ENCODE measurements at places on chromosomes 1 and 21.
A peak's percentile ranks its signal among the peaks of the same experiment; 100 is the strongest.

DNA sequence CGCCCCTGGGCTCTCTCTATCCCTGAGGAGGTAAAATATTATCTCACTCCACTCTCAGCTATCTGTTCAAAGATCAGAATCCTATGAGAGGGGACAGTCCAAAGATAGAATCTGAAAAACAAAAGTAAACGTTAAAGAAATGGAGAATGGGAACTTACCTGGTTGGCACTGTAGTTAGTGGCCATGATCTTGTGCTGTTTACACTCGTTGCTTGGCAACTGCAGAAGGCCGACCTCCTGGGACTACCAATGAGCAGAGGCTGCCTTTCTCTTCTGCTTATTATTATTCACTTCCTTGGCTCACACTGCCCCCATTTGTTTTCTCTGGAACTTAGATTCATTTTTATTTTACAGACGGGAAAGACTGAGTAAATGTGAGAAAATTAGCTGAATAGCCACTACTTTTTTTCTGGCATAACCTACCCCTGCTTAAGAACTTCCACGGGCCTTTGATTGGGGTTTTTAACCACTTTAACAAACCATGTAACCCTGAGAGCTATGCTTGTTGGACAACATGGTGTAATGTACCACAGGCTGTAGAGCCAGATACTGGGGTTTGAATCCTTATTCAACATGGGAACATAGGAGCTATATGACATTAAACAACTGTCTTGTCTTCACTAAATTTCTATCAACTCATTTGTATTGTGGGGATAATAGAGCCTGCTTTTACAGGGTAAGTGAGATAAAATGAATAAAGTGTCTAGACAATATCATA lies at the start of gene CFAP126:
Gene CFAP126 (minus strand): TSS at position 193 of the 717 bp plus-strand sequence. CDS start 8 bp downstream, at position 185.
- DNase-seq: peak; percentile 56

- no peak for DNase-seq
These were observed 92.6 kb downstream of the LPAR3 start for GRCh38 chr1:84800090-84801073.

DNA sequence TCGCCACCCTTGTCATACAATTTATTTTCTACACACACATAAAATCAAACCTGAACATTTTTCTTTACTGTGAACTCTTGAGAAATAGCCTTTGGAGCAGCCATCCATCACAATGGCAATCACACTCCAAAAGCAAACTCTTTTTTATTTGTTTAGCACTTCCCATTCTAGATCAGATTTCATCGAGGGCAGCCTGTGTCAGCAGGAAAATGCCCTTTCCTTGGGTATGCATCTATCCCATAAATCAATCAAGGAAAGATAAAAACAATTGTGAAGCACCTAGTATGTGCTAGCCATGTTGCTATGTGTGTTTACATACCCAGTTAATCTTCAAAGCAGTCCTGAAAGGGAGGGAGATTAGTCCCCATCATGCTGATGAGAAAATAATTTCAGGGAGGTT lies 484.1 kb upstream of the USP24 start:
- no peak for DNase-seq

DNA sequence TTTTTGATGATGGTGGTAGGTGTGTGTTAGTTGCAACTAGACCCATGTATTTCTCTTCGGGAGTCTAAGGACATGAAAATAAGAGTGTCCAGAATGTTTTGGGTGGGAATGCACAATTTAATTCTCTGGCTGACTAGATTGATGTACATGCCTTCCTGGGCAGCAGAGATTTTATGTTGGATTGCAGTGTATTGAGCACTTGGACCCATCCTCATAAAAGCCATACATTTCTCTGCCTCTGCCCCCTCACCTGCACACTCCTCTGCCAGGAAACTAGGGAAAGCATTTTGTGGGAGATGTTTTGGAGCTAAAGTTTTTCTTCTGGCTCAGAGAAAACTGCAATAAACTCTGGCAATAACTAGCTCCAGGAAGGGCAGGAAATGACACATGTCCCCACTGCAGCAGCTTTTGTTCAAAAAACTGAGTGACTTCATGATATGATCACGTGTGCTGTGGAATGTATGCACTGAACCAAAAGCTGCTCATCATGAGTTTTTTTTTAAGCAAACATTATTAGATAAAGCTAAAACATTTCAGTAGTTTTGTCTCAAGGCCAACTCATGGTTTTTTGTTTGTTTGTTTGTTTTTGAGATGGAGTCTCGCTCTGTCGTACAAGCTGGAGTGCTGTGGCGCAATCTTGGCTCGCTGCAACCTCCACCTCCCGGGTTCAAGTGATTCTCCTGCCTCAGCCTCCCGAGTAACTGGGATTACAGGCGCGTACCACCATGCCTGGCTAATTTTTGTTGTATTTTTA lies 17.6 kb downstream of the RIT1 start:
- peak; percentile 18 for DNase-seq

- no peak for DNase-seq
These were observed 23.6 kb downstream of the ZNF670 start for GRCh38 chr1:247054992-247055415.

DNA sequence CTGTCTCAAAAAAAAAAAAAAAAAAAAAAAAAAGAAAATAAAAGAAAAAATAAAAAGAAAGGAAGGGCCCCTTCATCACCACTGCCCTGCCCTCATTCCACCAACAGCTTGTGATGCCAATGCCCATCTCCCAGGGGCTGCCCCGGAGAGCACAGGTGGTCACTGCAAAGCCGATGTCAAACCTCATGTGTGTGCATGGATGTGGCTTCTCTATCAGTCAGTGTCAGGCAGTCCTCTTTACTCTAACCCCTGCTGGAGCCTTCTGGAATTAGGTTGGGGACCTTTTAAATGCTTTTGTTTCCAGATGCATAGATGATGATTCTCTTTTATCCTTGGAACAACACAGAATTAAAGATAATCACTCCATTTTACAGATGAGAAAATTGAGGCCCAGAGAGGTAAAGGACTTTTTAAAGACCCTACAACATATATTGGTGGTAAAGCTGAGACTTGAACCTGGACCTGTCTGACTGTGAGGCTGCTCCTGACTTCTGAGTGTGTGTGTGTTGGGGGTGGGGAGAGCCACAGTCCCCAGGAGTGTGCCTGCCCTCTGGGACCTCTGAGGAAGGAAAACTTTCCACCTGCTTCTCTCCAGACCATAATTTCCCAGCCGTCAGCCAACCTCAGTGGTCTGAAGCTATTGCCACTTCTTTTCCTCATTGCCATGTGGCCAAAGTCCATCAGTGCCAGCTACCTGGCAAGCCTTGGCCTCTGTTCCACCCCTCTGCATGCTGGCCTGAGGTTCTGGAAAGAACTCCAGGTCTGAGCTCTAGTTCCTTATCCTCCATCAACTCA lies 3.0 kb upstream of the TMEM54 start:
- no peak for DNase-seq

DNA sequence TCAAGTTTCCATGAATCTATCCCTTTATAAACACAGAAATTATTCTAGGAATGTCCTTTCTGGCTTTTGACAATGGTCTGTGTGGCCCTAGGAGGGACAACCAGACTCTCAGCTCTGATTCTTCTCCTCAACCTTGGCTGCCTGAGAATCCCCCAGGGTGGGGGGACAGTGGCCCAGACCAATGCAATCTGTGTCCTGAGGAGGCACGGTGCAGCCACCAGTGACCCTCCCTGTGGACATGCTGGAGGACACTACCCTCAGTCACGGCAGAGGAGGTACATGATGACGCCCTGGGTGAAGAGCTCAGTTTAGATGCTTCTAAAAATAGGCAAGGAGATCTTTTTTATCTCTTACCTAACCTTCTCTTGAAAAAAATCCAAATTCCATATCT lies 91.7 kb downstream of the PGBD5 start:
- DNase-seq: no peak

DNA sequence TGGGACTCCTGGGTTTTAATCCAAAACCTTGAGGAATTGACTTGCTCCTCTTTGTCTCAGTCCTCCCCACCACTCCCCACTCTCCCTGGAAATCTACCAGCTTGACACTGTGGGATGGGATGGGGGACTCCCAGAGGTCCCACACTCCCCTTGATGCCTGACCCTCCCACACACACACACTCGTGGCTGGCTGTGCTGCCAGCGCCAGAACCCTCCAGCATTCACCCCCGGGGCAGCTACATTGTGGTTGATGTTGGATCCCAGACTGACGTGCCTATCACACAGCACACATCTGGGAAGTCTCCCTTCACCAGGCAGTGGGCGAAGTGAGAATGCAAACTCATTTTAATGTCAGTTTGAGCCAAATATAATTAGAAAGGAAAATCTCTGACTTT lies 10.0 kb downstream of the KIRREL1 start:
- DNase-seq: no peak

GRCh38 chr1:91507328-91507727 lies 6.7 kb downstream of the CDC7 start:
- no peak for DNase-seq

DNA sequence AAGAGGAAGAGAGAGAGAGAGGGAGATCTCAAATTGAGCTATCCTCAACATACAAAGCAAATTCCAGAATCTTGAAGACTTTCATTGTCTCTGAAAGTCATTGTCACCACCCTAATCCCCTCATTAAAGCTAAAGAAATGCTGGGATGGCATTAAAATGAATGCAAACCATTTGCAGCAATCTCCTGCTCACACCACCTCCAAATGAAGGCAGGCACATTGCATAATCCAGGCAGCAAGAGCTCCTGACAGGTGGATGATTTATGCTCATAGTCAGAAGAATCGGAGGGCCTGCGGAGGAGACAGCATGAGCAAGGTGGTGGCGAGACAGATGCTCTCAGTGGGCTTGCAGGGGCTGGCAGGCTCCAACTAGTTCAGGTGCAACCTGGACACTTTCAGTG lies 90.2 kb downstream of the ESRRG start:
- DNase-seq: no peak

DNA sequence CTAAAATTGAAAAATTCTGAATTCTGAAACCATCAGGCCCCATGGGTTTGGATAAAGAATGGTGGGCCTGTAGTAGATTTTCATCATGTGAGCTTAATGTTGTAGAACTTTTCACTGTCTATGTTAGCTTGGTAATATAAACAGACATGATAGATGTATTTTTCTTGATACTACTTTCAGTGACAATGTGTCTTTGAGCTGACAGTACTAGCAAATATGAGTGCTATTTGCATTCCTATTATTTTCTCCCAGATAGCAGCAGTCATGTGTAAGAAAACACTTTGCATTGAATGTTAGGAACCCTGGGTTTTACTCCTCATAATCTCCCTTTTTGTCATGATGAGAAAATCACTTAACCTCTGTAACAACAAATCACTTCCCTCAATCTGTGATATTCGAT lies 18.1 kb downstream of the KMO start:
- DNase-seq: no peak

- DNase-seq: no peak
These were observed 222.8 kb downstream of the TPR start for GRCh38 chr1:186152227-186152619.

DNA sequence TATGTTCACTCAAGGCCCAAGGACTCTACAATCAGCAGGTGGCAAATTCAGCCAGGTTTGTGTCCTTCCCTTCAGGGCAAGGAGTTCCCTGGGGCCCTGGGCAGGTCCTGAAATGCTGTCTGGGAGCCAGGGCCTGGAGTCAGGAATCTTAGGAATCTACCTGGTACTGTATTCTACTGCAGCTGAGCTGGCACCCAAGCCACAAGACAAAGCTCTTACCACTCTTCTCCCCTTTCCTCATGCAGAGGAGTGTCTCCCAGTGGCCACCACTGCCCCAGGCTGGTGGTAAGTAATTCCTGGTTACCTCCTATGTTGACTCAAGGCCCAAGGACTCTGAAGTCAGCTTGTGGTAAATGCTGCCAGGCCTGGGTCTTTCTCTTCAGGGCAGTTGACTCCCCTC lies 153.4 kb downstream of the NRIP1 start:
- DNase-seq: no peak

- DNase-seq: no peak
These were observed 23.8 kb upstream of the SLC22A15 start for GRCh38 chr1:115952547-115952946.

- DNase-seq: no peak
These were observed 25.5 kb downstream of the MAN1A2 start for GRCh38 chr1:117392771-117393170.

GRCh38 chr21:45358261-45358670 lies 46.7 kb upstream of the COL18A1 start:
- DNase-seq: no peak

GRCh38 chr1:184270556-184270955 lies 116.3 kb upstream of the C1orf21 start:
- DNase-seq: no peak

DNA sequence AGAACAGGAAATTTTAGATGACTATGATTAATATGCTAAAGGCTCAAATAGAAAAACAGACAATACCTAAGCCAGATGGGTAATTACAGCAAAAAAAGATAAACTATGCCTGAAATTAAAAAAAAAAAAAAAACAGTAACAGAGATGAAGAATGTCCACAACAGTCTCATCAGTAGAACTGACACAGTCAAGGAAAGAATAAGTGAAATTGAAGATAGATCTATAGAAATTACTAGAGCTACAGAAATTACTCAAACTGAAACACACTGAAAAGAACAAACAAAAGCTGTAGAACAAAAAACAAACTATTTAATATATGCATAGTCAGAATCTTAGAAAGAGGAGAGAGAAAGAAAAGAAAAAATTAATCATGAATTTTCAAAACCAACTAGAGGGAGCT lies 112.8 kb downstream of the FAF1 start:
- DNase-seq: no peak

- no peak for DNase-seq
These were observed 18.1 kb downstream of the CFAP45 start for GRCh38 chr1:159881622-159882526.

DNA sequence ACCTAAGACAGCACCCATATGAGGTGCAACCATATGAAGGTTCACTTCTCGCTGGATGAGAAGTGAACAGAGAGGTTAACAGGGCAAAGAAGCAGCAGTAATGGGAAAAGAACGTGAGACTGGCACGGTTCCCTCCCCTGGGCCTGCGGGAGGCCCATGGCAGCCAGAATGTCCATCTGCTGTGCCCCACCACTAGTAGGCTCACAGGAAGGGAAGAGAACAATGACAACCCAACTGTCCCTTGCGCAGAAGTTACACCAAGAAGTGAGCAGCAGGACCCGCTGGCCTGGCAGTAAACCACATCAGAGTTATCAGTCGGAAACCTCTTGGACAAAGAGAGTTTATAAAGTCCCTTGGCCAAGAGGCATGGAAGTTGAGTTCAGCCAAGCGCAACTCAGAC lies 11.3 kb downstream of the HIVEP3 start:
- no peak for DNase-seq

DNA sequence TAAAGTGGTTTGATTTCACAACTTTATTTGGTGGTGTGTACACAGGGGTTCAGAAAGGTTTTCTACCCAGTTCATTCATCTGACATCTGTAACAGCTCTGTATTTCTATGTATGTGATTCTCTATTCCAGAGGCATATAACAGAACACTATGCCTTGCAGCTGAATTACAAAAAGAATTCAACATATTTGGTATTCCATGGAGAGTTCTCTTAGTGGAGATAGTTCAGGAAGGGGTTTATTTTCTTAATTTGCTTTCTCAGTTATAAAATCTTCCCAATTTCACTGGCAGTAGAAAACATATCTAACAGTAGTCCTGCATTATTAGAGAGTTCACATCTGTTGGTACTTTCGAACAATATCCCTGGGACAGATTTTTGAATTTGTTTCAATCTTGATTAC lies 207.9 kb upstream of the LYPLAL1 start:
- no peak for DNase-seq

GRCh38 chr1:196357913-196358312 lies 250.3 kb downstream of the KCNT2 start:
- no peak for DNase-seq

GRCh38 chr1:150546294-150546937 lies 2.8 kb upstream of the ADAMTSL4 start:
- no peak for DNase-seq

Measured in thoracic aorta (tissue), 2 donors.